ENCODE measurements at places on chromosomes 1 and 21.
A peak's percentile ranks its signal among the peaks of the same experiment; 100 is the strongest.

- DNase-seq: peak; percentile 56
Observed at GRCh38 chr1:31416101-31416736, 3.2 kb downstream of the SERINC2 start.

- no peak for DNase-seq
Observed at GRCh38 chr1:109296782-109297181, 10.0 kb downstream of the MYBPHL start.

DNA sequence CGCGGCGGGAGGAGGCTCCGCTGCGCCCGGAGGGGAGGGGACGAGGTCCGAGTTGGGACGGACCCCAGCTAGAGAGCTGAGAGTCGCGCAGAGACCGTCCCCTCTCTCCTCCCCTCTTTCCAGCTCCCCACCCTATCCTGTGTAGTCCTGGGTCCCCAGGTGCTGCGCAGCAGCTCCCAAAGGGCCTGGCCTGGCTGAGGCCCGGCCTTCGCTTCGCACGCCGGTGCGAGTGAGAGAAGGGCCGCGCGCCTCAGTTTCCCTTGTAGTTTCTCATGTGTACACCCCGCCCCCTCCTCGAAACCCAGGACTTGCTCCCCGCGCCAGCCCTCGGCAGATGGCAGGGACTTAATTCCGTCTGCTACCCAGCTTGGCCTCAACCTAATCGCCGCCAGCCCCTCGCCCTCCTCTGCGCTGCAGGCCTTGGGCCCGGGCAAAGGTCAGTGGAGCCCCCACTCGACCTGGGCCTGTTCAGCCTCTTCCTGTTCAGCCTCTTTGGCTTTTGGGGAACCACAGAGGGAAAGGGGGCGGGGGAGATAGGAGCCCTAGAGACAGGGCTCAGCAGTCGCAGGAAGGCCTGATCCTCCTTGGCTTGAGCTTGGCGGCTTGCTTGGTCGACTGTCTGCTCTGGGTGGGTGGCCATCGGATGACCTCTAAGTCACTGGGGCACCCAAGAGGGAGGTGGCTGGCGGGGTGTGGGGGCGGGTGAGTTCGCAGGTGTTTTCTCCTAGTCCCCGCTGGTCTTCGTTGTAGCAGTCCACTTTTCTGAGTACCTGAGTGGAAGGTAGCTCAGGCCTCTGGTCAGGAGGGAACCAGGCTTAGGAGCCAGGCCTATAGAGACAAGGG lies 1.0 kb downstream of the ZNF687 start:
- peak; percentile 27 for DNase-seq

GRCh38 chr1:169595764-169596711 lies 9.8 kb upstream of the F5 start:
- peak; percentile 24 for DNase-seq

DNA sequence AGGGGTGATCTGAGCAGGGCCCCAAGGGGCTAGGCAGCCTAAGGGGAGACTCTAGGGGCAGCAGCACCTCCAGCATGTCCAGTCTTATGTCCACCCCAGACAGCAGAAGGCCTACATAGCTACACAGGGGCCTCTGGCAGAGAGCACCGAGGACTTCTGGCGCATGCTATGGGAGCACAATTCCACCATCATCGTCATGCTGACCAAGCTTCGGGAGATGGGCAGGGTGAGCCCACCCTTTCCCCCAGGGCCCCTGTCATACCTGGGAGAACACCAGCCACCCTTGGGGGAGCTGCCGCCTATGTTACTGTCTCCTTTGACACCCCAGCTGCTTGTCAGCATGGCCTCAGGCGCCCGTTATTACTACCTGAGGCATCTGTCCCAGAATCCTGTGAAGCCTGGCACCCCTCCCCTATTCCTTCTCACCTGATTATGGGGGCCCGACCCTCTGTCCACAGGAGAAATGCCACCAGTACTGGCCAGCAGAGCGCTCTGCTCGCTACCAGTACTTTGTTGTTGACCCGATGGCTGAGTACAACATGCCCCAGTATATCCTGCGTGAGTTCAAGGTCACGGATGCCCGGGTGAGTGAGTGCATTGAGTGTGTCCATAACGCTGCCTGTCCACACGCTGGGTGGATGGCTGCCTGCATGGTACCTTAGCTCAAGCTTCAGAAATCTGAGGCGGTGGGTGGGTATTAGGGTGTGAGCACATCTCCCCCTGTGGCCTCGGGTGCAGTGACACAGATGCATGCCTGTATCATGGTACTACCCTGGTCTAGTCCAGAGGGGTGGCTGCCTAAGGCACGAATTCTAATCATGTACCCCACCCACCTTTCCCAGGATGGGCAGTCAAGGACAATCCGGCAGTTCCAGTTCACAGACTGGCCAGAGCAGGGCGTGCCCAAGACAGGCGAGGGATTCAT lies 29.7 kb upstream of the KDM4A start:
- DNase-seq: no peak

DNA sequence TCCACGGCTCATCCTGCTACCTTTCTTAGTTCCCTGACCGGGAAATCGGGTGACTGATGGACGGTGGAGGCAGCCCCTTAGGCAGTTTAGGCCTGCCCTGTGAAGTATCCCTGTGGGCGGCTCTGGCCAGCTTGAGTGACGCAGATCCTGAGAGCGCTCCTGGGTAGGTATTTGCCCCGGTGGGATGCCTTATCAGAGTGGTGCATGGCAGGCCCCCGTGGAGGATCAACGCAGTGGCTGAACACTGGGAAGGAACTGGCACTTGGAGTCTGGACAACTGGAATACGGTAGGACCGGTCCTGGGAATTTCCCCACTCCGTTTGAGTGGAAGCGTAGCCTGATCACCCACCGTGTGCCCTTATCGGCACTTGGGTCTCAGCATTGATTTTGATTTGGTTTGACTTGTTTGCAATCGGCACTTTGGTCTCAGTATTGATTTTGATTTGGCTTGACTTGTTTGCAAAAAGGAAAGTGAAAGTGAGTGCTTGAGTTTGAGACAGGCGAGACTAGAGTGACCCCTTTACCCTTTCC lies 15.2 kb downstream of the PLA2G2F start:
- DNase-seq: no peak

- DNase-seq: no peak
Observed at GRCh38 chr21:23534850-23535249, 2072.4 kb downstream of the MRPL39 start.

DNA sequence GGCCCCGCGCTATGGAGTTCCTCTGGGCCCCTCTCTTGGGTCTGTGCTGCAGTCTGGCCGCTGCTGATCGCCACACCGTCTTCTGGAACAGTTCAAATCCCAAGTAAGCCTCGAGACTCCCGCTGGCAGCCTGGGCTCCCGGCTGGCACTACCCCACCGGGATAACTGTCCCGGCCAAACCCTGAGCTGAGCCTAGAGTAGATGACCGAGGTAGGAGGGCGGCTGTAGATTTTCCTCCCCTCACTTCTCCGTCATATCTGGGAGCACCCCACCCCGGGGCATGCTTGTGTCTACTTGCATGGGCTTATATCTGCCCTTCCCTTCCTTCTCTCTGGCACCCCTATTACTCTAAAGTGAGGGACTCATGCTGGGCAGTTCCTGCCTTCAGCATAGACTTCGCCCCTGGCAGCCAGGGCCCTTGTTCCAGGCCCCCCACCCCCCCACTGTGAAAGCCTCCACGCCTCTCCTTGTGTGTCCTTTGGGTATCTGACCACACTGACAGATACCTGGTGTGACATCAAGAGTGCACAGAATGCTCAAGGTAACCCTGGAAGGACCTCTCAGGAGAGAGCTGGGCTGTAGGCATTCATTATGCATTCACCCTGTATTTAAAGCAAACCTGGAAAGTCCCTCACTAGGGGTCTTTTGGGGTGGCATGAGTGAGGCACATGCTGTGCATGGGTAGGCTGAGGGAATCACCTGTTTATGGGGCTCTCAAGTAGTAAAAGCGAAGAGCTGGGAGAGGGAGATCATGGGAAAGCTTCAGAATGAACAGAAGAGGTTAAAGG lies 485 bp downstream of the EFNA1 start:
- DNase-seq: peak; percentile 24

DNA sequence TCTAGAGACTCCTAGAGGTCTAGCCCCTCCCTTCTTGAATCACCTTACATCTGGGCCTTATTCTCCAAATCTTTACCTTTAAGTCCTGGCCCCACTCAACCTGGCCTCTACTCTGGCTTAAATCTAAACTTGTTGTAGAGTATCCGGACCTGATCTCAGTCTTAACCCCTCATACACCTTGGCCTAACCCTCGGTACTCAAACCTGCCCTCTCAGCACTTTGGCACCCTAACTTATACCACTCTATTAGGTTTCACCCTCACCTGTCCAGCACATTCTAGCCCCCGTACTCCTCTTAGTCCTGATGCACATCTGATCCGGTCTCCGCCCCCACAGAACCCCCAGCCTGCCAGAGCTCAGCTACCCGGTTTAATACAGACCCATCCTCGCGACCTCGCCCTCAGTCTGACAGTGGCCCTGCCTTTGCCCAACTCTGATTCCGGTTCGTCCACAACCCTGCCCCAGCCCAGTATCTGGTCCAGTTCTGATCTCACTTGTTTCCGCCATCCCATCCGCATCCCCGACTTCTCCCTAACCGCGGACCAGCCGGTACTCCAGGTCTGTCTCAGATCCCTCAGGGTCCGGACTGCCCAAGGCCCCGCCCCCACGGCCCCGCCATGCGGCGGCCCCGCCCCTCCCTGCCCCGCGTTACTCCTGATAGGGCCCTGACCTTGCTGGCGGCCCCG lies 1.5 kb downstream of the TRIM62 start:
- DNase-seq: no peak

- DNase-seq: no peak
Observed at GRCh38 chr1:16050328-16050727, 6.7 kb downstream of the CLCNKB start.

- DNase-seq: peak; percentile 89
Observed at GRCh38 chr1:27598902-27599528, 4.9 kb downstream of the AHDC1 start.

DNA sequence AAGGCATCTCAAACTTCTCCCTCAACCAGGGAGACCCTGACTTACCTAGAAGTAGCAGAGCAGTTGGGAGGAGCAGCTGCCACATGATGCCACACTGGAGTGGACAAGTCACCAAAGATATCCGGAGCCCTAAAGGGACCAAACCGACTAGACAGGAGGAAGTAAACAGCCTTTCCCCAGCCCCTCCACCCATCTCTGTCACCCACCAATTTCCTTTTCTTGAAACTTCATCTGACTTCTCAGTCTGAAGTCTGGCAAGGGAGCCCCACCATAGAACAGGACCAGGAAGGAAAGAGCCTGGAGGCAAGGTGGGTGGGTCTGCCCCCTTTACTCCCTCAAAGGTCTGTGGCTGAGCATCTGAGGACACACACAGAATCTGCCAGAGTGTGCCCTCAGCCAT lies at the start of gene FCGR3A:
FCGR3A (minus strand) TSS at position 167 of the 400 bp plus-strand sequence; CDS start at position 85, 82 bp downstream.
- no peak for DNase-seq

- DNase-seq: no peak
Observed at GRCh38 chr1:225580238-225581099, 72.5 kb downstream of the ENAH start.

GRCh38 chr1:183388735-183389134 lies 29.4 kb downstream of the NMNAT2 start:
- DNase-seq: no peak

DNA sequence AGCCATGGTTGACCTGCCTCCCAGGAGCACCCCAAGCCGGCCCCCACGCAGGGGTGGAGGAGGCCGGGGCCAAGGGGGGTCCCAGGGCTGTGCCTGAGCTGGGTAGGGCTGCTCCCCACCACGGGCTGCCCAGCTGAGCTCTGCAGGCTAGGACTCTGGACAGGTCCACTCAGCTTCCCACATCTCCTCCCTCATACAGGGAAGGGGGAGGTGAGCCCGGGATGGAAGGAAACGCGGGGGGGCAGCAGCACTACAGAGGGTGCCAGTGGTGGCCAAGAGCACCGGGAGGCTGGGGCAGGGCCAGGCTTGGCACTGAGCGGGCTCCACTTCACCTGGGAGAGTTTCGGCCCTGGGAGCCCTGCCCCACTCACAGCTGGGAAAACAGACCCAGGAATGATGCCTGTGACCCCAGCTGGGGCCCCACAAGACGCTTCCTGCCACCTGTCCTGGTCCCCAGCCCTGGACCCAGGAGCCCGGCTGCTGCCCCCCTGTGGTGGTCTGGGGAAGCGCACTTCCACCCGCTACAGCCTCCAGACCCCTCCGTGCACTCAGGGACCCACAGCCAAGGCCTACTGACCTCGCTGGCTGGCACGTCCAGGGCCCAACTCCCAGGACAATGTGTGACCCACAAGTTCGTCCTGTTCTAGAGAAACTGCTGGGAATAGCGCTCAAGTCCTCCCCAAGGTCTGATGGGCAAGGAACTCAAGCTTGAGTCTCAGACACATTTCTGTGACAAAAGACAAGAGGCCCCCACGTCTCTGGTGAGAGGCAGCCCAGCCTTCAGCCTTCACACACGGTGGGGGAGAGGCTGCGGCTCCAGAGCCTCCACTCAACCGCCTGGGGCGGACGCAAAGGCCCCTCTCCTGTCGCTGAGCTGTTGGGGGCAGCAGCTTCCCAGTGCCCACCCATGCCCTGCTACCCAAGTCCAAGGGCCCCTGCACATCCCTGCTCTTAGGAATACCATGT lies 3.0 kb downstream of the AURKAIP1 start:
- peak; percentile 38 for DNase-seq

DNA sequence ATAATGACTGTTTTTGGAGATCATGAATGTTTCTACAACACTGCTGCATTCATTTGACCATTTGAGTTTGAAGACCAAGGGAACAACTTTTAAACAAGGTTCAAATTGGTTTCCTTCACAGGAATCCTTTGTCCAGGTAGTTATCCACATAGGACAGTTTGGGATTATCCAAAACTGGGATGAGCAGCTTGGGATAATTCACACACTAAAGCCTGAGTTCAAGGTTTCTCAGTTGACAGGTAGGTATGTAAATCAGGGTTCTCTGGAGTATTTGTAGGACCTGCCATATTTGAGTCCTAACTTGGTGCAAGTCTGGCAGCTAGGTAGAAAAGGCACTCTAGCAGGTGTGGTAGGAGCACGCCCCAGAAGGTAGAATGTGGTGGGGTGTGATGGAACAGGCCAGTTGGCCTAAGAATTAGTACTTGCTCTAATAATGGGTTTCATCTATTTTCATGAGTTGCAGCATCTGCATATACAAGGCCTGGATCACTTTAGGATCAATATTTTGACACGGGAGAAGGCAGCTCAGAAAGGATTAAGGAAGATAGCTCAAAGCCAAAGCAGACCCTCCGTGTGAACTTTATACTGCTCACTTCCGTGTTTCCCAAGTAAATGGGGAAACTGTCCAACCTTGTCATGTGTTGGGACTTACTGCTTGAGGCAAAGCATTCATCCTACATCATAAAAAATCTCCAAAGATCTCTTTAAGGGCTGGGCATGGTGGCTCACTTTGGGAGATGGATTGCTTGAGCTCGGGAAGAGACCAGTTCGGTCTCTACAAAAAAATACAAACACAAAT lies 14.1 kb upstream of the RAB42 start:
- no peak for DNase-seq

GRCh38 chr21:44658913-44659595 lies 1.3 kb downstream of the KRTAP12-3 start:
- DNase-seq: peak; percentile 22

All from M059J (cell line).